ENCODE measurements at places on chromosomes 5 and 9.

- no peak for DNase-seq
Observed at GRCh38 chr9:34440017-34440416, 18.4 kb downstream of the FAM219A start.

DNA sequence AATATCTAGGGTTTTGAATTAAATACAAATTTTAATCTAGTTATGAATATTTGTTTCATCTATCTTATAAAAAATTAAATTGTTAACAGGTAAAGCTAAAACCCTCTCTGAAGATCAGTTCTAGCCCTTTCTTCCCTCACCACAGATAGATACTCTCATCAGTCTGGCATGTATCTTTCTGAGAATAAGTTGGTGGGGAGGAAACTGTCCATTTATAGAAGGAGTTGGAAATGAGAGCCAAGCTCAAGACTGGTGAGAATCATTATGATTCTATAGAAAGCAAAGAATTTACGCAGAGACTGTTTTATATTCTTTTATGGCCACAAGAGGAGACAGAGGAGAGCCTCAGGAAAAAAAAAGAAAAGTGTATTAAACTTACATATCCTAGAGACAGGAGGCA lies 59.0 kb downstream of the STARD4 start:
- DNase-seq: no peak

GRCh38 chr5:107088907-107089306 lies 581.8 kb downstream of the EFNA5 start:
- no peak for DNase-seq

- no peak for DNase-seq
Observed at GRCh38 chr9:99235926-99236634, 14.0 kb downstream of the SEC61B start.

DNA sequence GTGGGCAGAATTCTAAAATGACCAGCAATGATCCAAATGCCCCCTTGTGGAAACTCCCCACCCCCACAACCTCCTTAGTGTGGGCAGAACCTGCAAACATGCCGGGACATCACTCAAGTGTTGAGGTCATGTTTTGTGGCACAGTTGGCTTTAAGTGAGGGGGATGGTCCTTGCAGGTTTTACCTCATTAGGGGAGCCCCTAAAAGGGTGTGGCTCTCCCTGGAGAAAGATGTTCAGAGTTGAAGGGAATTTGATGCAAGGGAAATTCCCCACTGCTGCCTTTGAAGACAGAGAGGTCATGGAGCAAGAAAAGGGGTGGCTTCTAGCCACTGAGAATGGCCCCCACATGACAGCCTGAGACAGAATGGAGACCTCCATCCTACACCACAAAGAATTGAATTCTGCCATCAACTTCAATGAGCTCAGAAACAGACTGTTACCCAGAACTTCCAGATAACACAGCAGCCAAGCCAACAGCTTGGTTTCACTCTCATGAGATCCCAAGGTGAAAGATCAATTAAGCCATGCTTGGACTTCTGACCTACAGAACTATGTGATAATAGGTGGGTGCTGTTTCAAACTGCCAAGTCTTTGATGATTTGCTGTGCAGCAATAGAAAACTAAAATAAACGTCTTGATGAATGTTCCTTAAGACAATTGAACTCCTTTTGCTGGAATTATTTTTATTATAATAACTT lies 103.4 kb downstream of the MED10 start:
- DNase-seq: no peak

- DNase-seq: no peak
Observed at GRCh38 chr5:88769165-88769564, 113.8 kb downstream of the MEF2C start.

GRCh38 chr5:1449081-1449630 lies 3.9 kb upstream of the SLC6A3 start:
- DNase-seq: no peak

GRCh38 chr9:120928483-120929228 lies 2.1 kb upstream of the TRAF1 start:
- DNase-seq: no peak

DNA sequence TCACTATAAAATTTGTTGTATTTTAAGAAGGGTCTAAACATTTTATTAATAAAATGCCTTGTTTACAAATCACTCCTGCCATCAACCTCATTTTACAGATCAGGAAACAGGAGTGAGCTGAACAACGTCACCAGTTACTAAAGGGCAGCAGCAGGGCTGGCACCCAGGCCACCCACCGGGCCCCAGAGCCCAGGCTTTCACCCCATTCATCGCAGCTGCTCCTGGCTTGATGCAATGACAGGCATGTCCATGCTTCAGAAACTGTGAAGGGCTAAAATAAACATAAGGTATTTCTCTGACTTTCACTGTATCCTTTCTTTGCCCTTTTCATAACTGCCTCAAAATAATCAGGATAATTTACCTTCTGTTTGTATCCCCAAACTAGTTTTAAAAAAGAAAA lies 18.1 kb downstream of the MED27 start:
- DNase-seq: no peak

- no peak for DNase-seq
Observed at GRCh38 chr5:106127985-106128384, 1542.8 kb downstream of the EFNA5 start.

- DNase-seq: no peak
Observed at GRCh38 chr9:108033976-108034964, 544.7 kb upstream of the KLF4 start.

GRCh38 chr5:179114756-179115155 lies 54.6 kb downstream of the ZNF354C start:
- no peak for DNase-seq

- DNase-seq: no peak
Observed at GRCh38 chr9:126860757-126861466, 473 bp downstream of the ZBTB34 start.

- no peak for DNase-seq
Observed at GRCh38 chr9:33425128-33425533, 22.3 kb downstream of the AQP3 start.

GRCh38 chr9:98234245-98234825 lies 21.1 kb downstream of the TBC1D2 start:
- DNase-seq: no peak

DNA sequence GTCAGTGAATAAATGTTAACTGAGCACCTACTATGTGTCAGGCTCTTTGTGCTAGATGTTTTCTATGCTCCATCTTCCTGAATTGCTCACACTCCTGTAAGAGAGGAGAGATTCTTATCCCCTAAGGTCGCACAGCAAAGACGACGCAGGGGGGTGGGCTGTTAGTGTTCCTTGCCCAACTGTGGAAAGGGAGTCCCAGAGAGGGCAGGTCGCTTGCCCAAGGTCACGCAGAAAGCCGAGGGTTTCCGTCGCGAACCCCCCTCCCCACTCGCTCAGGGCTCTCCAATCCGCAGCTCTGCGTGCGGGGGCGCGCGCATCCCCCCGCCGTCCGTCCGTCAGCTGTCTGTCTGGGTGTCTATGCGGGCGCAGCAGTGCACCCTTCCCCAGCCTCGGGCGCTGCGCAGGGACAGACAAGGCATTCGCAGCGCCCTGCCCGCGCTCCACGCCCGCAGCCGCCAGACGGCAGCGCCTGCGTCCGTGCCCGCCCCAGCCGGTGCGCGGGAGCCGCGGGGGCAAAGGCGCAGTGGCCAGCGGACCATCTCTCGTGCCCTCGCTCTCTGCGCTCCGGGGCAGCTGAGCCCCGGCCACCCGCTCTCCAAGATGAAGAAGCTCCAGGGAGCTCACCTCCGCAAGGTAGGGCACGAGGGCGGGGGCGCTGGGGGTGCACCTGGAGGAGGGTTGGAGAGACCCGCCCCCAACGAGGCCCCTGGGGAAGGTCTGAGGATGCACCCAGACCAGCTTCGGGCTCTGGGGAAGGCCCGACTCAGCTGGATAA lies at the start of gene SLC6A7:
Gene SLC6A7 (plus strand): TSS at position 335 of the 775 bp plus-strand sequence. CDS start 266 bp downstream, at position 601.
- no peak for DNase-seq

DNA sequence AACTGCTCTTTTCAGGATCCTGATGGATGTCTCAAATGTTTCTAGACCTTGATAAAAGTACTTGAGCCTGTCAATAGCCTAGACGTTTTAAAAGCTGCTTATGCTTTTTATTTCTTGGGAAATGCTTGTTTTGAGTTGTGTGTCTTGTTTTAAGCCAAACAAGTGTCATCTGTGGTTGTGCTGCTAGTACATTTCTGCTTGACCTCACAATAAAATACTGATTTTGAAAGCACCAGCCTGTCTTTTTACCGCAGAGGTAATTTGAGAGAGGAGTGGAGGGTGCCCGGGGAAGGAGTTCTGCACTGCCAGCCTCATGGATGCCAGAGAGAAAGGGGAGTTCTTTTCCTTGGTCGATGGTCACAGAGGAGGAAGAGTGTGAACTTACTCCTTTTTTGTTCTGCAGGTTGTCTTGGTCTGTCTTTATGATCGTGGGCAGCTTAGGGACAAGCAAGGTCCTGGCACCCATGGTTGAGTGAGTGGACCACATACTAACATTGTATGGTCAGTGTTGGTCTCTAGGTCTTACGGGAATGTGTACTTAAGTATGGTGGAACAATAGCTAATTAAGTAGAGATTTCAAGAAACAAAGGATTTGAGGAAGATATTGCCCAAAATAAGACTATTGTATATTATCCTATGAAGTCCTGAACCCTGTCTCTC lies 61.0 kb downstream of the TRIO start:
- DNase-seq: no peak

DNA sequence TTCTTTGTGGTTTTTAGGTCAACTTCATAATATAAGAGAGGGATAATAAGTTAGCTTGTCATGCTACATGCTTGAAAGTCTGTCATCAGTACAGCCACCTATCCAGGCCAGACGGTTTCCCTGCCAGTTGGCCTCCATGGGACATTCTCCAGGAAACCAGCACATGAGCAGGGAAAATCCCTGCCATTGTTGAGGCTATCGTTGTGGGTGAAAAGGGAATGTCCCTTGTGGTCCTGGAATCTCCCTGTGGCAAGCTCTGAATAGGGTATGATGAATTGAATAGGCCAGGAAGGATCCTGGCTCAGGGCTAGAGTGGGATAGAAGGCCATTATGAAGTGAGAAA lies 12.3 kb downstream of the F2RL1 start:
- no peak for DNase-seq

DNA sequence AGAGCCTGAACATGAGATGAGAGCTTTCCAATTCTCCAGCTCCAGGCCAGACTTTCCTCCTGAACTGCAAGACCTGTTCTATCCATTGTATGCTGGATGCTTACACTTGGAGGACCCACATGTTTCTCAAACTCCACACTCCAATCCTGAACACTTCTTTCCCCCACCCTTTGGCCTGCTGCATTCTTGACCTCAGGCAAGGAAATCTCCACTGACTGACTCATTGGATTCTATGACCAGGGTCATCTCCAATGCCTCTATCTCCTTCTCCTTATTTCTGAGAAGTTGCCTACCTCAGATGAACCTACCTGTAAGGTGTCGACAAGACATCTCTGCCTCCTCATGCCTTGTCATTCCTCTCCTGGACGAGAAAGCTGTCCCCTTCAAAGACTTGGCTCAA lies 153.6 kb downstream of the CRB2 start:
- DNase-seq: no peak

DNA sequence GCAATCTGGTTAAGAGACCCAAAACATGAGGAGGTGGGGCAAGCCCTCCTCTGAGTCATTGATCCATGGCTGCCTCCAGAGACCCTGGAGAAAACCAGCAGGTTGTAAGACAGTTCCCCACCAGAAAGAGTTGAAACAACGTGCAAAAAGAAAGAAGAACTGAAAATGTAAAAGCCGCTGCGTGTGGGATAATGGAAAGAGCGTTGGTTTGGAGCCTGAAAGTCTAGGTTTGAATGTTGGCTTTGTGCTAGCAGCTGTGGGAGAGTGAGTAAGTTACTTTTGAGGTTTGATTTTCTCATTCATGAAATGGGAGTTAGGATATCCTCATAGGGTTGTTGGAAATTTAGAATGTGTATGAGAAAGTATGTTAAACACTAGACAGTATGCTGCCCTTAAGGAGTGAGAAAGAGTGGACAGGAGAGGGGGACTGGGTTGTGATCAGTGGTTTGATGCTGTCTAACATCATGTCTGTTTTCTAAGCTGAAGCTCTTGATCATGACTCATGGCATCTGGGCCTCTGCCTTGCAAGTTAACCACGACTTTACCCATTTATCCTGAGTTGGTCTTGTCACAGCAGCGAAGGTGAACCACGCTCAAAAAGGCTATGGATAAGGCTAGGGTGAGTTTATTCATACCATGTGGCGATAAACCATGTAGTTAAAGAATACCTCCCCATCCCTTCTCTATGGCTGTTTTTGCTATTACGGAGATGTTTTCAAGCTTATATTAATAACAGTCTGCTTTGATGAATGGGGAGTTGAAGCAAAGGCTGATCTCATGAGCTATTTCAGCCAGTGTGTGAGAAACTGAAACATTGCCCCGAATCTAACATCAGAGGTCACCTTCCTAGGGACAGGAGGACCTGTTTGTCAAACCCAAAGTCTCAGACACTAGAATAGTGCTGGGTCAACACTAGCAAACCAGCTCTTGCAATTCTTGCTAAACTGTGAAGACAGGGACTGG lies 41.3 kb downstream of the ZNF366 start:
- DNase-seq: no peak
